ENCODE measurements at places on chromosomes 16 and 17. TPM values are rescaled to one million over a fixed set of nuclear protein-coding genes. Genes with fewer than 3 reads are reported as not detected.

Gene CCDC154
- polyA plus RNA-seq, result 0.09 TPM

Gene TMEM92
- 0.61 TPM for polyA plus RNA-seq

GRCh38 chr17:82776454-82776853 lies 24.6 kb downstream of the TBCD start:
- DNase-seq, result no peak
- H3K27ac ChIP-seq, result no peak overlapping the region
- H3K4me1 ChIP-seq, result no peaks in the 10 kb centered on the region

Gene PRKCB
- polyA plus RNA-seq, result not detected

Gene ABCC6
- 0.24 TPM for polyA plus RNA-seq

DNA sequence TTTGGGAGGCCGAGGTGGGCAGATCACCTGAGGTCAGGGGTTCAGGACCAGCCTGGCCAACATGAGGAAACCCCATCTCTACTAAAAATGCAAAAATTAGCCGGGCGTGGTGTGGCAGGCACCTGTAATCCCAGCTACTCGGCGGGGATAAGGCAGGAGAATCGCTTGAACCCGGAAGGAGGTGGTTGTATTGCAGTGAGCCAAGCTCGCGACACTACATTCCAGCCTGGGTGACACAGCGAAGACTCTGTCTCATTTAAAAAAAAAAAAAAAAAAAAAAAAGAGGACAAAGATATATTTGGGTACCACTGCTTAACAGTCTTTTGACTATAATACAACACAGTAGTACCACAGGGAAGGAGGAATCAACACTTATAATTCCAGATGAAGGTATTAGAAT lies 9.2 kb downstream of the CNOT1 start:
- no peak for DNase-seq
- no peak overlapping the region for H3K27ac ChIP-seq
- H3K4me1 ChIP-seq, result peaks cover 7% of the 10 kb centered on the region
- no peak overlapping the region for H3K4me3 ChIP-seq
- peaks cover 47% of the 10 kb centered on the region for H3K36me3 ChIP-seq
- H3K27me3 ChIP-seq, result no peaks in the 10 kb centered on the region

DNA sequence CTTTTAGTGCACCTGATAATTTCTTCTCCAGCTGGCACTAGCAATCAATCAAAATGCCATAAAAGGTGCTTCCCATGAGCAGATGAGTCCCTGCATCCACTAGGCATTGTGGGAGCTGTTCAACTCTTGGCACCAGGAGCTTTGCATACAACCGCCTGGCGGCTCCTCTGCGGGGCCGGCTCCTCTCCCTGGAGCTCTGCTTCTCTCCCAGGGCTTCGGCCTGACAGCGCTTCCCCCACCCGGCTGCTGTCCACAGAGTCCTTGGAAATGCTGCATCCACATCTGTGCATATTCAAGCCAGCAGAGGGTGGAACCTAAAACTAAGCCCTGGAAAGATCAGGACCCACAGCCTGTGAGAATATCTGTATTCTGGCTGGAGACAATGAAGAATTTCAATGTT lies 62.9 kb downstream of the LMF1 start:
- no peak overlapping the region for H3K4me3 ChIP-seq
- no peaks in the 10 kb centered on the region for H3K36me3 ChIP-seq
- no peaks in the 10 kb centered on the region for H3K27me3 ChIP-seq
- DNase-seq, result no peak
- H3K4me1 ChIP-seq, result no peaks in the 10 kb centered on the region
- H3K27ac ChIP-seq, result no peak overlapping the region

Gene NAGS
- 2.3 TPM for polyA plus RNA-seq

Gene CCL8
- polyA plus RNA-seq, result not detected

DNA sequence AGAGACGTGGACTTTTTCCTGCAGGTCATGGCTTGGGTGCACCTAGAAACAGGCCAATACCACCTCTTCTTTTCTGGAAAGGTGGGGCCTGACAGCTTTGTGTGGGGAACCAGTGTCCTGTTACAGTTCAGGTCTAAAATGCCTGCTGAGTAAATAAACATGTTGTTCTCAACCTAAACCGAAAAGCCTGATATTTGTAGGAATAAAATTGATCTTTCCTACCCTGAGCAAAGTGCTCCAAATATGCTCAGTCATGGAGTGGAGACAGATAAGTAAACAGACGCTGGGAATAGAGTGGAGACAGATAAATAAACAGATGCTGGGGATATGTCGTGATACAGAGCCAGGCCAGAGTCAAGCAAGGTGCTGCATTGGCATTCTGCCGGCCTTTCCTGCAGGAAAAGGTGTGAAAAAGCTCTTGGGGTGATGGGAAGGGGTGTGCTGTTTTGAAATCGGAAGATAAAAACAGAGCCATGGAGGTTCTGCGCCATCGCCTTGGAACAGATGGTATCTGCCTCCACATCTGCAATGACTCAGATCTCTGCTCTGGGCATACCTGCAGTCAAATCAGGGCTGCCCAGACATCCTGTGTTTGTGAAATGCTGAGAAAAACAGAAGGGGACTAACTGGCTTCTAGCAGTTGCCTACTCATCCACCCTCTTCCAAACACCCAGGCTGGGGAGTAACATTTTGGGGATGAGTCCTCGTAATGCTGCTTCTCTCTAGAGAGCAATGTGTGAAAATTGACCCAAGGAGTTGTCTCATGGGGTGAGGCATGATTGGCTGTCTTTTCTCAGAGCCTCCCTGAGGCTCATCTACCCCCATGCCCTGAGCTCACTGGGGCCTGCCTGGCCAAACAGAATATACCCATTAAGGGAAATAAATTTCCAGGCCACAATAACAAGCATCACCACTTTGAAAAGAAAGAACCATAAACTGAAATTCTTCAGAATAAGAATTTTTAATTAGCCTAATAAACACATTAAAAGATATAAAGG lies 16.8 kb upstream of the TRPV2 start:
- H3K36me3 ChIP-seq, result no peaks in the 10 kb centered on the region
- H3K27me3 ChIP-seq, result no peaks in the 10 kb centered on the region
- H3K4me3 ChIP-seq, result no peak overlapping the region
- H3K27ac ChIP-seq, result no peak overlapping the region

- peaks cover 18% of the 10 kb centered on the region for H3K4me1 ChIP-seq
- peak; percentile 21 for DNase-seq
- no peaks in the 10 kb centered on the region for H3K27me3 ChIP-seq
- H3K4me3 ChIP-seq, result no peak overlapping the region
- no peaks in the 10 kb centered on the region for H3K36me3 ChIP-seq
These were observed 475.0 kb downstream of the HS3ST3B1 start for GRCh38 chr17:14775731-14776492.

- H3K36me3 ChIP-seq, result no peaks in the 10 kb centered on the region
- H3K4me3 ChIP-seq, result no peak overlapping the region
- peaks cover 6% of the 10 kb centered on the region for H3K4me1 ChIP-seq
- DNase-seq, result no peak
- H3K27me3 ChIP-seq, result no peaks in the 10 kb centered on the region
- no peak overlapping the region for H3K27ac ChIP-seq
These were observed 42.4 kb upstream of the FBXO47 start for GRCh38 chr17:39009581-39010001.

- no peaks in the 10 kb centered on the region for H3K36me3 ChIP-seq
- DNase-seq, result no peak
- H3K4me3 ChIP-seq, result no peak overlapping the region
These were observed 6.4 kb downstream of the MRPL28 start for GRCh38 chr16:363766-364490.

Gene NPIPA8
- polyA plus RNA-seq, result not detected

Gene ASGR1
- polyA plus RNA-seq, result 0.75 TPM

Gene HSBP1
- 405 TPM for polyA plus RNA-seq

DNA sequence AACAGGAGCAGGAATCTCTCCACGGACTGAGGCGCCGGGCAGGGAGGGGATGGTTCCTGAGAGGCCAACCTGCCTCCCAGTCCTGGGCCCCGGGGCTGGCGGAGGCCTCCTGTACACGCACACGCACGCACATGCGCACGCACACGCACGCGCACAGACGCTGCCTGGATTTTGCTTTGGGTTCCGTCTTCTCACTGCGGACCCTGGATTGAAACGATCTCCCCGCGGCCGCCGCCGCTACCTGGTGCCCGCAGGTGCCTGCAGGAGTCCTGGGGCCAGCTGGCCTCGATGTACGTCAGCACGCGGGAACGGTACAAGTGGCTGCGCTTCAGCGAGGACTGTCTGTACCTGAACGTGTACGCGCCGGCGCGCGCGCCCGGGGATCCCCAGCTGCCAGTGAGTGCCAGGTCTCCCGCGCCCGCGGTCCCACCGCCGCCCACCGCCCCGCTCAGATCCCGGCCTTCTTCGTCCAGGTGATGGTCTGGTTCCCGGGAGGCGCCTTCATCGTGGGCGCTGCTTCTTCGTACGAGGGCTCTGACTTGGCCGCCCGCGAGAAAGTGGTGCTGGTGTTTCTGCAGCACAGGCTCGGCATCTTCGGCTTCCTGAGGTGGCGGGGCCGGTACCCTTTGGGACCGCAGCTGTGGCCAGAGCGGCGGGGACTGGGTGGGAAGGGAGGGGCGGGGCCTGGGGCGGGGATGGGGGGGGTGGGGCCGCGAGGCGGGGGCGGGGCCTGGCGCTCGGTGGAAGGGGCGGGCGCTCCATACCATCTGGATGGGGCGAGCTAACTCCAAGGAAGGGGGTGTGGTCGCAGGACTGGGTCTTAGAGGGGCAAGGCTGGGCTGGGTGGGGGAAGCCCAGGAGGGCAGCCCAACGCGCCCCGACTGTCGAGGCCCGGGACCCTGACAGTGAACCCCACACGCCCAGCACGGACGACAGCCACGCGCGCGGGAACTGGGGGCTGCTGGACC lies 12.3 kb downstream of the CES4A start:
- H3K4me3 ChIP-seq, result peak overlapping the region; percentile 74
- H3K36me3 ChIP-seq, result no peaks in the 10 kb centered on the region

Gene OR3A3
- polyA plus RNA-seq, result not detected

GRCh38 chr17:46770439-46770817 lies 48.1 kb downstream of the WNT3 start:
- H3K27ac ChIP-seq, result peak overlapping the region; percentile 33
- no peaks in the 10 kb centered on the region for H3K36me3 ChIP-seq
- peak overlapping the region; percentile 68 for H3K4me3 ChIP-seq

Gene SLFN14
- not detected for polyA plus RNA-seq

DNA sequence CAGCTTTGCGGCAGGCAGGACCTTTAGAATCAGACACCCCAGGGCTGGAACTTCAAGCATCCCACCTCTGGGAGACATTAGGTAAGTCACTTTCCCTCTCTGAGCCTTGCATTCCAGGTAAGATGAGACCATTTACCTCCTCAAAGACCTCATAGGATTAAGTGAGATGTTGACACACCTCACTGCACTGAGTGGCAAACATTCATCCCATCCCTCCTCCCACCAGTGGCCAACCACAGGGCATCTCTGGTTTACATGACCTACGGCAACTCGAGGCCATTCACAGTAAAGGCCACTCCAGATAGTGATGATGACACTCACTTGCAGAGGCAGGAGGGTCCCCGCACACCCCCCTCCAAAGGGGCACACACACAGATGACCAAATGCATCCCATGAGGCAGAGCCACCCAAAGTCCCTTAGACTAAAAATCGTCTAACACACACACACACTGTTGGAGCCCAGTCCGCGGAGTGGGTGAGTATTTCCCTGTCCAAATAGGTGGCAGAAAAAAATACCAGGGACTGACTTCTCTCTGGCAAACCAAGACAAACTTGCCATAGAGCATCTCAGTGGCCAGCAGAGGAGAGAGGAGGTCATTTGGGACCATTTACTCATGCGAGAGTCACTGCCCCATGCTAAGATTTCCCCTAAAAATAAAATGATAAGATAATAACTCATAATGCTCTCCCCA lies 454.9 kb downstream of the SOX9 start:
- H3K36me3 ChIP-seq, result no peaks in the 10 kb centered on the region
- no peaks in the 10 kb centered on the region for H3K27me3 ChIP-seq
- H3K27ac ChIP-seq, result no peak overlapping the region
- no peaks in the 10 kb centered on the region for H3K4me1 ChIP-seq
- DNase-seq, result peak; percentile 31
- H3K4me3 ChIP-seq, result no peak overlapping the region

- 0 out of 2 replicates have a peak, but pooled peaks cover 3% of the 10 kb centered on the region for H3K4me1 ChIP-seq
- H3K27ac ChIP-seq, result no peak overlapping the region
These were observed 378.1 kb upstream of the CDH11 start for GRCh38 chr16:65500007-65500406.

DNA sequence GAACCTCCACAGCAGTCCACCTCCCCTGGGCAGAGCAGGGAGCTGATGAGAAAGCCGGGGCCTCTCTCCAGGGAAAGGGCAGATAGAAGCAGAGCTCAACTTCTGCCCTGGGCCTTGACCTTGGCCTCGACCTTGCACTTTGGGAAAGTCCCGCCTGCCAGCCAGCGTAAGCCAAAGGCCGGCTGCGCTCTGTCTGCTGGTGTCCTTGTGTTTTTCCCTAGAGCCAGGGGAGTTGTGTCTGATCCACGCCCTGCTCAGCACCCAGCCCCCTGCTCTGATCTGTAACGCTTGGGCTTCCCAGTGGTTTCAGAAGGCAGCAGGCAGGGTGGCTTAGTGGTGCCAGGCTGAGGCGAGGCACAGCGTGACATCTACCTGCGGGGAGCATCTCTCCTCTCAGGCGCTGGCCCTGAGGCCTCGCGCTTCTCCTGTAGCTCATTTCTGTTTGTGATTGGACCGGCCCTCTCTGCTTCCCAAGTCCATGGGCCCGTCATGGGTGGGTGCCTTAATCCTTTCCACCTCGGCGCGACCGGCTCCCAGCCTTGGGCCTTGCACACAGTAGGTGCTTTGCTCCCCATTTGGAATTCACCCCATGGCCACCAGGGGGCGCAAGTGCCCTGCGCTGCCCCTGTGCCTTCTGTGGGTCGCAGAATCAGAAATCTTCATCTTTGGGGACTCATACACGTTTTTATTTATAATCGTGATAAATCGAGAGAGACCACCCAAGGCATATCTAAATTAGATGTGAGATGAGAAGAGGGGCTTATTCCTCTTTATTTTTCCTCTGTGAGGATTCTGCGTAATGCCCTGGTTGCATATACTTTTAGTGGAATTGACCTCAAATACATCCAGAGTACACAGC lies 24.2 kb downstream of the SGSH start:
- no peaks in the 10 kb centered on the region for H3K36me3 ChIP-seq
- no peak overlapping the region for H3K4me3 ChIP-seq
- no peak overlapping the region for H3K27ac ChIP-seq
- H3K27me3 ChIP-seq, result no peaks in the 10 kb centered on the region
- H3K4me1 ChIP-seq, result no peaks in the 10 kb centered on the region

Gene TEFM
- 21.4 TPM for polyA plus RNA-seq

DNA sequence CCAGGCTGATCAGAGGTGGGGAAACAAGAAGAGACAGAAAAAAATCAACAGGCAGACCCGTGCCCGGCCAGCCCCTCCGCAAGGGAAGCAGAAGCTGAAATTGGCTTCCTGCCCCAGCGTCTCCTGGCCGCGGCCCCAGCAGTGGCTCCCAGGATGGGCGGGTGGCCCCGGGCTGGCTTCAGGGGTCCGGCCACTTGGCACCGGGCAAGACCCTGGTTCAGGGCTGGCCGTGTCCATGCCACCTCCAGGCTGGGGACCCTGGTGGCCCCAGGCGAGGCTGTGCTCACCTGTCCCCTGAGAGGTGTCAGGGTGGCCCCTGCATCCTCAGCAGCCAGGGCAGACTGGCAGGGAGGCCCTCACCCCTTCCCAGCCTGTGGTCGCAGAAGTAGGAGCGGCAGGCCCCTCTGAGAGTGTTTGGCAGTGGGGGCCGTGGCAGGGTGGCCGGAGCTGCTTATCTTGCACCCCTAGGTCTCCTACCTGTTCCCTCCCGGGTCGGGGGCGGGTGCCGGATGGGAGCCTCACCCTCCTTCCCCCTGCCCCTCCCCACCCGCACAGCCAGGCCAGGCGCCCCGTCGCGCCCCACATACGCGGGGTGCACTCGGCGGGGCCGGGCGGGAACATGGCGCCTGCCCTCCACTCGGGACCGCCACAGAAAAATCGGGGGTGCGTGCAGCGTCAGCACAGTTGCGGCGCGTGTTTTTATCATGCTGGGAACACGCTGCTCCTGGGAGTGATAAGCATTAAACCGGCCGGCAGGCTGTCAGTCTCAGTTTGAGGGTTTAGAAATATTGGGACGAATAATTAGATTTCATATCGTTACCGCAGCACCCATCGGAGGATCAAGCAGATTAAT lies 46.7 kb upstream of the ZC3H18 start:
- H3K27ac ChIP-seq, result no peak overlapping the region
- no peaks in the 10 kb centered on the region for H3K4me1 ChIP-seq

Data from GM23248 (cell line).